RPMI7951 (cell line): ENCODE measurements at places on chromosomes 1 and 21.

DNA sequence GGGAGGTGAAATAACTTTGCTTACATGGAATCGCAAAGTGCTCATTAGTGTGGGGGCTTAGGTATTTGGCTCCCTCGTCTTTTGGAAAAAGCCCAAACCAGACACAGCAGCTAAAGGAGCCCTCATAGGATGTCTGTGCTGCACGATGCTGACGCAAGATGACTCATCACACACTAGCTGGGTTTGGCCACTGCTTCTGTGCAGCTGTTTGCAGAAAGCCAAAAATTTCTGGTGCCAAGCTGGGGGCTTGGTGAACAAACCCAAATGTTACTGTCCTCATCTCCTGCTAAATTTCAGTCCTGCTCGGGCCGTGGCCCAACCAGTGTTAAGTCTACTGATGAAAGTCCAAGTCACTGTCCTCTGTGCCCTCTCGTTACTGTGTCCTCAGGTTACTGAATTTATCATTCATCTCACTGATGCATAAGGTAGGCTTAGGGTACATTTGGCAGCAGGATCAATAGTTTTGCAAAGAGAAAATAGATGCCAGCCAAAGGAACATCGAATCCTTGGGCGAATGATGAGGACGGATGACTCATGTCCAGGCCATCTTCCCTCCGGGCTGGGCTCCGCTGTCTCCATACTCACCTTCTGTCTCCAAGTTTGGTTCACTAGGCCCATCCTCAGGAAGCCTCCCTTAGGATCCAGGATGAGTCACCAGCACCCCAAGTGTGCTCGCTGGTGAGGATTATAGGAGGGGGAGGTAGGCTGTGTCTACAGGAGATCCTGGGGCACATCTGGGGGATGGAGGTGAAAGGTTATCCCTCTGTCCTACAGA is 177.7 kb downstream of the ADSS2 start:
- DNase-seq: peak; percentile 99

DNA sequence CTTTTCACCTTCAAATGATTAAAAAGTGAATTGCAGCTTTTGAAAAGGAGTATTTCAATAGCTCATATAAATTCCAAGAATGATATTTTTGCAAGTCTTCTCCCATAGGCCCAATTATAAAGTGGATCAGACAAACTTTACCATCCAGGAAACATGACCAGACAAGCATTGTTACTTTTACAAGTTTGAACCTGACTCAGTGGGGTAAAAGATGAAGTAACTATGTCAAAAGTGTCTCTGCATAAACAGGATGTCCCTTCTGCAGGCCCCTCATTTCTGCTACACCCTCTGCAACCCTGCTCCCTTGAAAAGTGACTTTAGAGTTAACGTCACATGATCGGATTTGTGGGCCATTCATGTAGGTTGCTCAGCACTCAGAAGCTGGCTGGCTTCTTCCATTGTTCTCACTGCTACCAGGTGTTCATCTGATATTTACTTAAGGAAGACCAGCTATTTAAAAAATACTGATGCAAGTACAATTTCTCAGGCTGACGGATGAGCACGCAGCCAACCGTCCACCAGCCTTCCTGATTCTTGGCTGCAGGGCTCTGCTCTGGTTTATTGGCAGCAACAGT is 32.3 kb downstream of the URB1 start:
- DNase-seq: no peak

DNA sequence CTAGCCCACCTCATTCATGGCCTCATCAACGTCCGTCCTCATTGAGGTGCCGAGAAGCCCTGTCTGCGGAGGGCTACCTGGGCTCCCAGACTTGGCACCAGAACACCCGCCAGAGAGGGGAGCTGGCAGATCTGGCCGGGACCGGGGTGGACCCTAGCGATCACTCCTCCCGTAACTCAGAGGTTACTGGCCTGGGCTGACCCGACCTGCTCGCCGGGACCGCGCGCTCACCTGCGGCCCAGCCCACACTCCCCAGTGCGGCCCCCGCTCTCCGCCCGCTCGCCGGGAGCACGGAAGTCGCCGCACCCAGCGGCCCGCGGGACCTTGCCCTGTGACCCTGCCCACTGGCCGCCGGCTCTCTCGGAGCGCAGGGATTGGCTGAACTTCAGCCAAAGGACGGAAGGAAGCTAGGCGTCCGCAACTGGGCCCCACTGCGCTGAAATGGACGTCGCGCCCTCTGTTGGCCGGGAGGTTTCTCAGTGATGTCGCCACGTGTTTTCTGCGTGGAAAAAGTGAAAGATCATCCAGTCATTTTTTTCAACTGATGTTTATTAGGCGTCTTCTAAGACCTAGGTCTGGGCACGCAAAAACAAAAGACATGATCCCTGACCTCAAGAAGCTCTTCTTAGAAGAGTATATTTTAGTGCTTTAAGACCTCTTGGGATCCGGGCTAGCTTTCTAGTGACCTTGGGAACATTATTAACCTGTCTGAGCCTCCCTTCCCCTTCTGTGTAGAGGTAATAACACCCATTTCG is at the start of gene SMIM12:
TSS of gene SMIM12 (minus strand) at position 304 of the 755 bp plus-strand sequence. CDS start 3,772 bp downstream, outside the sequence.
- DNase-seq: peak; percentile 95

- peak; percentile 94 for DNase-seq
These were observed 16.6 kb downstream of the HIVEP3 start for GRCh38 chr1:41902159-41902577.

GRCh38 chr1:82606546-82606945 is 805.8 kb downstream of the ADGRL2 start:
- no peak for DNase-seq

GRCh38 chr1:200226268-200226968 is 183.4 kb downstream of the ZNF281 start:
- no peak for DNase-seq

- DNase-seq: no peak
These were observed 690.4 kb downstream of the USP25 start for GRCh38 chr21:16420031-16420724.

DNA sequence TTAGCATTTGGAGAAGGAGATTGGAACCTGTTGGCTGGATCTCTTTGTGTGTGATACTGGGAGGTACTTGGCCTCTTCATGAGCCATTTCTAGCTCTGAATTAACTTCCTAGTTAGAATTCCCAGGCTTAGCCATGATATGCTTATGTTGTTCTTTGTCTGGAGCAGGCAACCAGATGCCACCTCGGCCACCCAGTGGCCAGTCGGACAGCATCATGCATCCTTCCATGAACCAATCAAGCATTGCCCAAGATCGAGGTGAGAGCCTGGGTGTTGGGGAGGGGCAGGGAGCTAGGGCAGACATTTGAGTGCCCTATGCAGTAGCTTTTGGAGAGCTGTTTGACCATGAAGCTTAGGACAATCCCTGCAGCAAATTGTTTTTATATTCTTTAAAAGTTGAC is 26.5 kb upstream of the PIGV start:
- DNase-seq: no peak

GRCh38 chr1:212238552-212238951 is 46.7 kb upstream of the PPP2R5A start:
- no peak for DNase-seq

GRCh38 chr1:110355321-110355720 is 16.1 kb downstream of the RBM15 start:
- no peak for DNase-seq

GRCh38 chr21:16570856-16571255 is 841.1 kb downstream of the USP25 start:
- DNase-seq: no peak

DNA sequence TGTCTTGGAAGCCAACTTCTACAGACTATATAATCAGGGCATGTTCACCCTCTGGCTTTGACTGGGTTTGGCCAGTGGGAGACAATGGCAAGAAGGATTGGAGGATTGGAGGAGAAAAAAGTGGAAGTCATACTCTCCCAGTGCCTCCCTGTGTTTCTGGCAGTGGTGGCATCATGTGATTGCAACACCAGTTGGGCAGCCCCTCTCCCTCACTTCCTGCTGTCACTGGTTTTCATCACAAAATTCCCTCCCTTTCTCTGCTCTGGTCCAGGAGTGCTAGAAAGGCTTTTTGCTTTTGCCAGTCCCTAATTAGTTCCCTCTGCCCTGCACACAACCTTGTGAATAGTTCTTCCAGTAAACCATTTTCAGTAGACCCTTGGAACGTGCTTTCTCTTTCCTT is 3.7 kb upstream of the QSOX1 start:
- DNase-seq: no peak

DNA sequence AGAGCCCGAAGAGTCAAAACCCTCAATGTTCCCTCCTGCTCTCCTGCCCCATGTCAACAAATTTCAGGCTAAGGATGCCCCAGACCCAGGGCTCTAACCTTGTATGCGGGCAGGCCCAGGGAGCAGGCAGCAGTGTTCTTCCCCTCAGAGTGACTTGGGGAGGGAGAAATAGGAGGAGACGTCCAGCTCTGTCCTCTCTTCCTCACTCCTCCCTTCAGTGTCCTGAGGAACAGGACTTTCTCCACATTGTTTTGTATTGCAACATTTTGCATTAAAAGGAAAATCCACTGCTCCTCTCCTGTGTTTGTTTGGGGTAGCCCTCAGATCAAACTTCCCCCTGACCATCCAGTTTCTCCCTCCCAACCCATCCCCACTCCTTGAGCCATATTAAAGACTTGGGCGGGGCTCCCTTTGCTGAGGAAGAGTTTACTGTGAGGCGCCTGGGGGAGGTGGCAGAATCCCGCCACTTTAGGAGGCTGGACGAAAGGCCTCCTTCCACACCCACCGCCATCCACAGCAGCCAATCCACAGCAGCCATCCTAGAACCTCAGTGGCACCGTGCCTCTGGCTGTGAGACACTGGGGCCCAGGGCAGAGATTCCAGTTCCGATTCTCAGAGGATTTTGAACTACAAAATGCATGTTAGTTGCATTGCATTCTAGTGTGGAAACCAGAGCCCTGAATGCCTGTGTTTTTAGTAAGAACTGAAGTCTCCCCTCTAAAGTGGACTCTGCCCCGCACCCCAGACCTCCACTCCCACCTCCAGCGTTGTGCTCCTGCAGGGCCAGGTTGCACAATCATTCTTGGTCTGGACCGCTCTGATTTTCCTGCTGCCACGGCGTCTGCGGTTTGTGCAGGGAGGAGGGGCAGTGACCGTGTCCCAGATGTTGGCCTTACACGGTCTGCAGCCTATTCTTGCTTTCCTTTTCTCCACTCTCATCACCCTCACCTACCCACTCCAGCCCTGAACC is 3.0 kb downstream of the OLFML3 start:
- DNase-seq: peak; percentile 28

- peak; percentile 41 for DNase-seq
These were observed 42.8 kb downstream of the ACP6 start for GRCh38 chr1:147627435-147628110.

GRCh38 chr1:156284757-156285156 is 632 bp downstream of the TMEM79 start:
- DNase-seq: no peak

- no peak for DNase-seq
These were observed 29.6 kb upstream of the ZNF326 start for GRCh38 chr1:89965193-89965768.

DNA sequence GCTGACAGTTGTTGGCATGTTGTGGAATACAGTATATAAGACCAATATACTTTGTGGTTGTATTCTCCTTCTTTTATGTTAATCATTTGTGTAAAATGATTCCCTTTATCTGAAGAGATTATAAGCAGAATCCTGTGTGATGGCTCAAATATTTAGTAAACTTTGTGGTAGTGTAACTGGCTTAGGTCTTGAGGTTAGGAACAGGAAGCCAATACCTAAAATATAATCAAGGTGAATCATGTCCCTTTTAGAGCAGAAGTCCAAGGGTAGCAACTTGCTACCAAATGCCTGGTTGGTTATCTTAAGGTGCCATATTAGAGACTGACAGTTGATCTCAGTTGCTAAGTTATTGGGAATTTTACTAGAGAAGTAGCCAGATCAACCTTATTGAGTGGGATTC is 398.5 kb upstream of the ADAMTS5 start:
- no peak for DNase-seq

GRCh38 chr1:12447307-12447706 is 170.7 kb downstream of the DHRS3 start:
- DNase-seq: peak; percentile 70

- peak; percentile 44 for DNase-seq
These were observed 31.9 kb downstream of the MROH9 start for GRCh38 chr1:170967042-170967910.

DNA sequence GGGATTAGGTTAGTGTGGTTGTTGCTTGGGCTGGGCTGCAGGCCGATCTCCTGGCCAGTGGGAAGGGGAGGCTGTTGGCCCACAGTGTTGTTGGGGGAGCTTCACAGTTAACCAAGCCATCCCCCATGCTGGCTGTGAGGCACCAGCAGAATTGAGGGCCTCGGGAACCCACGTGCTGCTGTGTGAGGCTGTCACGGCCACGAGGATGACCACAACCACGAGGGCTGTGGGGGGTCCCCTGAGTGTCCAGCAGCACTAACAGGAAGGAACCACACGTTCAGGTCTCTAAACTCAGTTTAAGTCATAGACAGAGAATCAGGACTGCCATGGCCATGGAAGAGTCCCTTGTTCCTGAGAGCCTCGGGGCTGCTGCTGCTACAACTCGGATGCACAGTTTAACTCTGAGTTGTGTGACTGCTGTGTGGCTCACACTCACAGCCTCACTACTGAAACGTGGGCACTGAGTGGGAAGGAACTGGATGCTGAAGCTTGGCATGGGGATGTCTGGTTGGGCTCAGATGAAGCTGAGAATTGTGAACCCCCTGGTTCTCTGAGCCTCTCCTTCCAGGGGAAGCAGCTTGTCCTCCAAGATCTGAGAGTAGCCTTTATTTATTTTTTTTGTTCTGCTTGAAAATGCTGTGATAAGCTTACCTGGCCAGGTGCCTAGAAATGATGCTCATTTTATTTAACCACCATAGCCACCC is 4.8 kb upstream of the MMEL1 start:
- no peak for DNase-seq

DNA sequence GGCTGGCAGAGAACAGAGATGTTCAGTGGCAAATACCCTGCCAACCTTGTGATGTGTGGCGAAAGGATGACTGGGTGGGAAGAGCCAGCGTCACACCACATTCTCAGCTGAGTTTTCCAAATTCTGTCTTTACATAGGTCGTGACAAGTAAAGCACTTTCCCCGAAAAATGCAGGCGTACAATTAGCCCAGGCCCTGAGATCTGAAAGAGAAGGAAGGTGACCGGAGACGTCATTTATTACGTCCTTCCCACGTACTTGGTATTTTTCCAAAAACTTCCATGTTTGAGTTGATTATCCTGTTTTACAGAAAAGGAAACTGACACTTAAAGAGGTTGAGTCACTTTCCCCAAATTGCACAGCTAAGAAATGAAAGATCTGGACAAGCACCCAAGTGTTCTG is 413.3 kb downstream of the PRDM2 start:
- no peak for DNase-seq

DNA sequence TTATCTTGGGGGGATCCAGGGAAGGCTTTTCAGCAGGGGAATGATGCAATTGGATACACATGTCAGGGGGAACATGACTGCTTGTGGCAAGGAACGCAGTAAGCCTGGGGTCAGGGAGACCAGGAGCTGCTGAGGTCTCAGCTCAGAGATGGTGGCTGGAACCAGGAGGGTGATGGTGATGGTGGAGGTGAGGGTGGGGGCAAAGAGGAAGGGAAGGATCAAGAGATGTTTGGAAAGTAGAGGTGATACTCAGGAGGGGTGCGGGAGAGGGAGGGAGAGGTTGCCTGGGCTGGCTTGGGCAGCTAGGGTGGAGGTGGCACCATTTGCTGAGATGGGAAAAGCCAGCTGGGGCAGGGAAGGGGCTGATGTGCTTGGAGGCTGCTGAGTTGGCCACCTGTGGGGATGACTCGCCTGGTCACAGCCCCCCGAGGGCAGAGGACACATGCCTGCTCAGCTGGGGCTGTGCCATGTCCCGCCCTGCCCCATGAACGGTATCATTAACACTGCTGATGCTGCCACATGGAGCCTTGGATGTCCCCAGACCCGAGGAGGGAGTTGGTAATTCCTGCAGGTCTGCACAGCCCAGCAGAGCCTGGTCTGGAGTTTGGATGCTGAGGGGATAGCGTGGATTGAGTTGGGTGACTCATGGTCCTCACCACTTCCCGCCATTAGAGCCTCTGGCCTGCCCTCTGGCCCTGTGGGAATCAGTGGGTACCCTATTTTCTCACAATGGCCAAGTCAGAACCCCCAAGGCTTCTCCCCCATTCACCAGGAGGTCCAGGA is 6.3 kb upstream of the PADI1 start:
- peak; percentile 90 for DNase-seq
